ENCODE measurements at places on chromosomes 1 and 21.

- DNase-seq = no peak
Measured at GRCh38 chr1:22321917-22322316, 129.7 kb upstream of the ZBTB40 start.

- DNase-seq = no peak
Measured at GRCh38 chr21:33587792-33588484, 546 bp downstream of the DONSON start.

DNA sequence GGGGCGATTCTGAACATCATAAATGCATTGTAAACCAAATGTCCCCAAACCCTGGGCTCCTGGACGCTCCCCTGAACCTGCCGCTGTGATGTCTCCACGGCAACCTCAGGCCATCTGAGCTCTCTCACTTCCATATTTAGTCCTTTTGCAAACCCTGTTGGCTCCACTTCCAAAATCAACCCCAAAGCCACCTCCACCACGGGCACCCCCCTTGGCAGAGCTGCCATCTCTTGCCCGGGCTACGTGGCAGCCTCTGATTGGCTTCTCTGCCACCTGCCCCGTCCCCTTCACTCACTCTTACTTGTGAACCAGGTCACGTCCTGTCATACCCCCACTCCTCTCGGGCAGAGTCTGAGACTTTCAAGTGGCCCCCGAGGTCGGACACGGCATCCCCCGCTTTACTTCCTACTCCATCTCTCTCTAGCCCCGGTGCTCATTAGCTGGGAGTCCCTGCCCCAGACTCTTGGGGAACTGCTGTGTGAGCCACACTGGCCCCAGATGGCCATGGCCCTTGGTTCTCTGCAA is 15.8 kb downstream of the PRXL2B start:
- no peak for DNase-seq

DNA sequence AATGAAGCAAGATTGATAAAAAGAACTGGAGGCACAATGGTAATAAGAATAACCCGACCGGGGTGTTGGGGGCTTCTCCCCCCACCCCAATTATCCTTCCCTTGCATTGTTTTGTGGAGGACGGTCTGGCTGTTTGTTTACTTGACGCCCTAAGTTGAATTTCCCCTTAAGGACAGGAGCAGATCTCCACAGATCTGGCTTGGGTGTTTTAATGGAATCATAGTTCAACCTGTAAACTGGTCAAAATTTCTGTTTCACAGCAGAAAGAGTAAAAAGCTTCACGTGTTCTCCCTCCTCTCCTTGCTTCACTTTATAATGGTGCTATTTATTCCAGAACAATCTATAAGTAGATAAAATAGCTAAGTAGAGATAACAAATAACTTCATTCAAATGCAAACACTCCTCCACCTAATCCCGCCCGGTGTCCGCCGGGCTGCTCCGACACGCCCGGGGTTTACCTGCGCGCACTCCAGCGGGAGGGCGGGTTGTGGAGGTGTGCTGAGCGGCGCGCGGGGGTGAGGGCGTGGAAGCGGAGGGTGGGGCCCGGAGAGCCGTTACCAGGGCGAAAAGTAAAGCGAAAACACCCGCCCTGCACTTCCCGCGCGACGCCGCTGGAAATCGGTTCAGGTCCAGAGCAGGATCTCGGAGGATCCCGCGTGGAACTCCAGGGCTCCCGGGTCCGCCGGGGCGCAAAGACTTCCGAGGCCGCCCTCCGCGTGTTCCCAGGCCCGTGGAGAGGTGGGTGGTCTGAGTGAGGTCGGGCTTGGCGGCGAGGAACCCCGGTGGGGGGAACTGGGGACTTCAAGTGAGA is 2.0 kb upstream of the ATF3 start:
- no peak for DNase-seq

All from GM12878 (cell line).